H1 (cell line): ENCODE measurements at places on chromosomes 3 and 15.

GRCh38 chr3:125236331-125236903, 23.9 kb upstream of the SLC12A8 start:
- DNase-seq: no peak

DNA sequence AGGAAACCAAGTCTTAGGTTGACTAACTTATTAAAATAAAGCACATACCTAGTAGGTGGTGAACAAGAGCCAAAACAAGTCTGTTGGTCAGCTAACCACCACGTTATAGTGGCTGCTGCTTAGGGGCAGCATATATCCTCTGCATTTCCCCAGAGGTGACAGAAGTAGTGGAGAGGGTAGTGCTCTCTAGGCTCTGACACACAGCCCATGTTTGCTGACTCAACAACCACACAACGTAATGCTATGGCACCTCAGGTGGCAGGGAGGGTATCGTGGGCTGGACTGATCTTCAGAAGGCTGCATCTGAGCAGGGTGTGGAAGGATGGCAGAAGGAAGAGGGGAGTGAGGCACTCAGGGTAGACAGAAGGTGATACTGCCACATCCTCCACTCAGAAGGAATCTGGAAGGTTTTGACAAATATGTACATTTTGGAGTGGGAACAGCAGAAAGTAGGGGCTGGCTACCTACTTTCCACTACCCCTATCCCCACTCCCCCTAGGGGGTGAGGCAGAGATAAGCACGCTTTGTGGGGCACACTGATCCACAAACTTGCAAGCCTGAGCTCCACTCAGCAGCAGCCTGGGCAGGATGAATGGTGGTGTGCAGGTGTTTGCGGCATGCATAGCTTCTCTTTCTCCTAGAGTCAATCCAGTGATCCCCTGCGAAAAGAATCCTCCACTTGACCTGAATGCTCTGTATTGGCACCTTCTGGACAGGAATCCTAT, 178.1 kb downstream of the RORA start:
- DNase-seq: no peak

- DNase-seq: no peak
These were observed 317.7 kb upstream of the TPRG1 start for GRCh38 chr3:188853856-188854771.

- no peak for DNase-seq
These were observed 328.8 kb upstream of the THBS1 start for GRCh38 chr15:39252134-39252470.

GRCh38 chr3:146306656-146307455, 56.0 kb upstream of the PLSCR4 start:
- DNase-seq: no peak

- no peak for DNase-seq
These were observed 818.8 kb upstream of the LMCD1 start for GRCh38 chr3:7682822-7683229.

DNA sequence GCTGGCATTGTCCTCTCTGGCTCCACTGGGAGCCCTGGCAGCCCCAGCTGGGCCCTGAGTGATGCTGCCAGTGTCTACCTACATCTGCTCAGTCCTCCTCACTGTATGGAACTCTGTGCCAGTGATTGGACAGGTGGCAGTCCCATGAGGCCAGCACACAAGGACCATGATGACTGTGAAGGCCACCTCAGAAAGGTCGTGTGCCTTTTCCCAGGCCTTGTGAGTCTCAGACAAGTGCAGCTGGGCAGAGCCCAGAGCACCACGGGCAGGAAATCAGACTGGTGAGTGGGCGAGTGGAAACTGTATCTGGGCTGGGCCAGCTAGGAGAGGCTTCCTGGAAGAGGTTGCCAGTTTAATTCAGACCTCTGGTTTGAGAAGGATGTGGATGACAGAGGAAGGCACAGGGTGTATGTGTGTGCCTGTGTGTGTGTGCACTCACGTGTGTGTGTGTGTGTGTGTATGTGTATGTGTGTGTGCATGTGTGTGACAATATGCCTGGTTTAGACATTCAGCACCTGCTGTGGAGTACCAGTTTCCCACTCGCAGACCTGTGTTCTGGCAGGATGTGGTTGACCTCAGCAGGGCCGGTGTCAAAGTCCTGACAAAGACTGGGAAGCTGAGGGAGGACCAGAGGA, 7.0 kb downstream of the MAPKAPK3 start:
- no peak for DNase-seq

GRCh38 chr15:85831415-85832113, 36.8 kb upstream of the KLHL25 start:
- peak; percentile 71 for DNase-seq

- no peak for DNase-seq
These were observed 455.9 kb upstream of the NR2F2 start for GRCh38 chr15:95874637-95875036.

GRCh38 chr15:62850318-62850717, 192.2 kb upstream of the TPM1 start:
- DNase-seq: no peak

DNA sequence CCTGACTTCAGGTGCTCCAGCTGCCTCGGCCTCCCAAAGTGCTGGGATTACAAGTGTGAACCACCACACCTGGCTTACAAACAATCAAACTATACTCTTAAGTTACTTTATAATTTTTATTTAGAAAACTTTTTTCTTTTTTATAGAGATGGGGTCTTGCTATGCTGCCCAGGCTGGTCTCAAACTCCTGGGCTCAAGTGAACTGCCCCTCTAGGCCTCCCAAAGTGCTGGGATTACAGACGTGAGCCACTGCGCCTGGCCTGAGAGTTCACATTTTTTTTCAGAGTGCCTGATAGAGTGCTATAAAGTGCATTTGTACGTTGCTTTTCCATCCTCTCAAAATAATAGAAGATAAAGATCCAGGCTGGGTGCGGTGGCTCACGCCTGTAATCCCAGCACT, 102.0 kb upstream of the TBL1XR1 start:
- no peak for DNase-seq

GRCh38 chr3:42853739-42854302, 21.9 kb downstream of the CYP8B1 start:
- no peak for DNase-seq

- DNase-seq: no peak
These were observed 29.9 kb downstream of the UBA5 start for GRCh38 chr3:132690040-132690439.

- no peak for DNase-seq
These were observed 36.8 kb upstream of the TIPARP start for GRCh38 chr3:156637480-156638022.

DNA sequence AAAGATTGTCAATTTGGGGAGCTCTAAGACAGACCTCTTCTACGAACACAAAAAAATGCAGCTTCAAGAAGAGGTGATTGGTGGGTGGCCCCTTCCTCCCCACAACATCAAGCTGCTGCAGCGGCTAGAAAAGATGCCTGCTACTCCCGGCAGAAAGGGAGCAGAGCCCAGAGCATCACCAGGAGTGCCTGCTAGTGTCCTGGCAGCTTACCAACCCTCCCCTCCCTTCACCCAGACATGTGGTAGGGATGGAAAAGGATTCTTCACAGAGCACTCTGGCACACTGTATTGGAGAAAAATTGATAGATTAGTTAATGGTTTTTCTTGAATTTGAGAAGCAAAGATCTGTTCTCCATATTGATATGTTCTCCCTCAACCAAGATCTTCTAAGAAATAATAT, 10.8 kb downstream of the IP6K1 start:
- DNase-seq: no peak

- DNase-seq: no peak
These were observed 60.5 kb upstream of the ACKR4 start for GRCh38 chr3:132536442-132537153.

DNA sequence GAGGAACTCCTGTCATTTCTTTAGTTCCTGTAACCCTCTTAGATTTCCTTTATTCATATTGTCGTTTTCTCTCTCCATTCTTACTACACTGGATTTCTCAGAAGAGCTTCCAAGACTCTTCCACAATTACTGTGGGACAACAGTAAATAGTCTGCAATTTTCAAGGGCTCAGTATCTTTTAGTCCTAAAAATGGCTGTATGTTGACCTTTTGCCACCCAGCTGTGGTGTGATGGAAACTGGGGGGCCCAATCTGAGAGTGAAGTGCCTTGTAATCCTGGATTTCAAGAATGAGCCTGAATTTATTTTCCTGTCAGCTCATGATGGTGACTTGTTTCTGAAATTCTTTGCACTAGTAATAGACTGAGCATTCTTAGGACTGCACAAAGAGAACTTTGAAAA, 277.6 kb upstream of the RASGRP1 start:
- no peak for DNase-seq

- no peak for DNase-seq
These were observed 218.4 kb downstream of the SOX2 start for GRCh38 chr3:181930105-181930504.

DNA sequence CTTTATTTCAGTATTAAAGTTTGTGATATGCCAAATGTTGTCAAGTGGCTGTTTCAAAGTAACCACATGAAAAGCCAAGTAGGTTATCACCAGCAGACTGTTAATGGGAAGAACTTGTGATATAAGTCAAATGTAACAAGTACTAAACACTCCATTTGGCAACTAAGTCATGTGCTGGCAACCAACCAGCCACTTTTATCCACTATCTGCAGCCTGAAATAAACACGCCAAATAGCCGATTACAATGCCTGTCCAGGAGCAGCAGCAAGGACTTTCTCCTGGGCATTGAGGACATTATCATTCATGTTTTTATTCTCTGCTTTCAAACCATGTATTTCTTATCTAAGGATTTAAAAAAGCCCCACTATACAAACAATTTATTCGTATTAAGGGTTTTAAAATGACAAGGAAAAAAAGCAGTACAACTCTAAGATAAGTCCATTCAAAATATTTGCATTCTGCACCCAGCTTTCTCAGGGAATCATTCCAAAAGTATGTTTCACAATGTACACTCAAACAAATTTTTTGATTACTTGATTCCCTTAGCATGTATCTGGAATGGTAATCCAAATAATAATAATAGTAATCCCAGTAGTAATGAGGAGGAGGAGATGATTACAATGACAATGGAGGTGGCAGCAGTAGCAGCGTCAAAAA, 448.6 kb downstream of the ERC2 start:
- DNase-seq: no peak

- DNase-seq: no peak
These were observed 1.9 kb downstream of the SLC51A start for GRCh38 chr3:196218155-196218712.

DNA sequence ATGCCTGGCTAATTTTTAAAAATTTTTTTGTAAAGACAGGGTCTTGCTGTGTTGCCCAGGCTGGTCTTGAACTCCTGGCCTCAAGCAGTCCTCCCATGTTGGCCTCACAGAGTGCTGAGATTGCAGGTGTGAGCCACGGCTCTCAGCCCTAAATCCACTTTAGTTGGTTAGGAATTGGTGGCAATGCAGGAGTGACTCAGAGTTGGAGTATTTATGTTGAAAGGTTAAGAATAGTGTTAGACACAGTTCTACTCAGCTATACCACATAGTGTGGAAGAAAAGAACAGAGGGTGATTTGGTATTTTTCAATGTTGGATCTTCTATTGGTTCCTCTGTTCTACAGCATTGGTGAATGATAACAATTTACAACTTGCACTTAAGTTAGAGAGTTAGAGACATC, 7.6 kb downstream of the ZNF639 start:
- DNase-seq: no peak

- DNase-seq: no peak
These were observed 112.3 kb downstream of the PTPRG start for GRCh38 chr3:61673651-61674050.

DNA sequence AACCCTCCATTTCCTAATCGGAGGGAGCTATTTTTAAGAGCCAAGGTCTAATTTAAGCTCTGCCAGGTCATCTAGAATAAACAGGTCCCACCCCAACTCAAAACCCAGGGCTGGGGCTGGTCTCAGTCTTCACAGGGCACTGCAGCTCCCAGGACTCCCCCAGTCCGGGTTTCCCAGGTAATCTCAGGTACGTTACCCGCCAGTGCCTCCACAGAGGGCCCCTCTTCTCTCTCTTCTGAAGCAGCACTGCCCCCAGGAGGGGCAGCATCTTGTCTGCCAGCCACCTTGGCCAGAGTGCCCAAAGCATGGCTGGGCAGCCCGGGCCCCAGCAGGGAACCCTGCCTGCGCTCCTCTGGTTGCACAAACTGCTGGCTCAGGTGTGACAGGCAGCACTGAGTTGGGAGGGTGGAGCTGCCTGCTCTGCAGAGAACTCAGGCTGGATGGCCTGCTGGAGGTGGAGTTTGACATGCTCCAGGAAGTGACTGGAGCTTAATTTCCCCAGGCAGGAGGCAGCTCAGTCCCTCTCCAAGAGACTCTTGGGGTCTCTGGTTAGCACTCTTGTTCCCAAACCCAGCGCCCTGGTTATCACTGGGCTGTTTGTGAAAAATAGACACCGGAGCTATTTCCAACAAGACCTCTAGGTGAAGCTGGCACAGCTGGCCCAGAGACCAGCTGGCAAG, at the start of gene PLA2G4F:
TSS of gene PLA2G4F (minus strand) at position 394 of the 680 bp plus-strand sequence. CDS start at position 307, 87 bp downstream.
- no peak for DNase-seq

DNA sequence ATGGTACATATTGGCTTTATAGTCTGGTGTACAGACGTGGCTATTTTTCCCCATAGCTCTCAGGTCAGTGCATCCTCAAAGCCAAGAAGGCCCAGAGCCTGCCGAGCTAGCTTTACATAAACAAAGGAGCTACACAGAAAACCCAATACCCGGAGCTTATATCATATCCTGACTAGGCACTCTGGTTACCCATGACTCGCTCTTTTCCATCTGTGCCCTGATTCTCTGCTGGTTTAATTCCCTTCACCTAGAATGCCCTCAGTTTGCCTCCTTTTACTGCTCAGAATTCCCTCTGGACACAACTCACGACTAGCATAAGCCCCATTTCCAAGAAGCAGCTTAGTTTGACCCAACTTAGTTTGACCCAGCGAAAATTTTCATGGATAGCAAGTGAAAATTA, 110.8 kb downstream of the TIGIT start:
- no peak for DNase-seq

GRCh38 chr15:35624881-35625280, 78.9 kb upstream of the DPH6 start:
- no peak for DNase-seq

DNA sequence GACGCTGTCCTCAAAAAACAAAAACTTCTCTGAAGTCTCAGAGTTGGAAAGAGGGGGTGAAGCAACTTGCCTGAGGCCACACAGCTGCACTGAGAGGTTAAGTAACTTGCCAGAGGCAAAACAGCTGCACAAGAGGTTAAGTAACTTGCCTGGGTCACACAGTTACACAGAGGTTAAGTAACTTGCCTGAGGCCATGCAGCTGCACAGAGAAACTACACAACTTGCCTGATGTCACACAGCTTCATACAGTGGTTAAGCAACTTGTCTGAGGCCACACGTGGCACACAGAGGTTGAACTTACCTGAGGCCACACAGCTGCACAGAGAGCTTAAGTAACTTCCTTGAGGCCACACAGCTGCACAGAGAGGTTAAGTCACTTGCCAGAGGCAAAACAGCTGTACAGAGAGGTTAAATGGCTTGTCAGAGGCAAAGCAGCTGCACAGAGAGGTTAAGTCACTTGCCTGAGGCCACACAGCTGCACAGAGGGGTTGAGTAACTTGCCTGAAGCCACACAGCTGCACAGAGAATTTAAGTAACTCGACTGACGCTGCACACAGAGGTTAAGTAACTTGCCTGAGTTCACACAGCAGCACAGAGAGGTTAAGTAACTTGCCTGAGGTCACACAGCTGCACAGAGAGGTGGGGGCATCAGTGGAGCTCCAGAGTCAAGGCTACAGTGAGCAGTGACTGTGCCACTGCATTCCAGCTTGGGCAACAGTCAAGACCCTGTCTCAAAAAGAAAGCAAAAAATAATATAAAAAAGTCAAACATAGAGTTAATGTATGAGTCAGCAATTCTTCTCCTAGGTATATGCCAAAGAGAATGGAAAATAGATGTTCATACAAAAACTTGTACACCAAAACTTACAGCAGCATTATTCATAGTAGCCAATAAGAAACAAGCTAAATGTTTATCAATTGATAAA, 12.0 kb upstream of the ACAD9 start:
- DNase-seq: no peak

- DNase-seq: no peak
These were observed 1.3 kb upstream of the KLHL40 start for GRCh38 chr3:42683875-42684598.
